ENCODE measurements at places on chromosomes 12 and 14. TPM values are rescaled to one million over a fixed set of nuclear protein-coding genes. Genes with fewer than 3 reads are reported as not detected.
A peak's percentile ranks its signal among the peaks of the same experiment; 100 is the strongest.

The TAS2R50 gene
- 0.34 TPM for total RNA-seq

The AQP2 gene
- not detected for total RNA-seq

The FUT8 gene
- 103 TPM for total RNA-seq

The PRR13 gene
- total RNA-seq = 60.9 TPM

The SETD3 gene
- 81.8 TPM for total RNA-seq

The CRADD gene
- 16.9 TPM for total RNA-seq

The ACVRL1 gene
- total RNA-seq = 1.7 TPM

The ACSS3 gene
- total RNA-seq = 7.0 TPM

The OS9 gene
- total RNA-seq = 262 TPM

The RASSF9 gene
- total RNA-seq = 0.34 TPM

The GALNT16 gene
- total RNA-seq = 1.7 TPM

The ACSM4 gene
- not detected for total RNA-seq

The DDX51 gene
- 5.2 TPM for total RNA-seq

The CEBPE gene
- not detected for total RNA-seq

The GAS2L3 gene
- 38.0 TPM for total RNA-seq

The OR10P1 gene
- total RNA-seq = not detected

The RFX4 gene
- total RNA-seq = not detected

The APOLD1 gene
- total RNA-seq = 8.4 TPM

The IFNG-AS1 gene
- not detected for total RNA-seq

The SLC7A7 gene
- 0.51 TPM for total RNA-seq

The TMEM52B gene
- total RNA-seq = 0.57 TPM

The ADAMTS20 gene
- not detected for total RNA-seq

The BRAP gene
- 27.0 TPM for total RNA-seq

The SIX6 gene
- 0.12 TPM for total RNA-seq

The BEST3 gene
- total RNA-seq = 0.29 TPM

The ACYP1 gene
- total RNA-seq = 21.8 TPM

- DNase-seq = peak; percentile 83
These were observed 28.2 kb upstream of the LRP1-AS start for GRCh38 chr12:57175428-57176138.

DNA sequence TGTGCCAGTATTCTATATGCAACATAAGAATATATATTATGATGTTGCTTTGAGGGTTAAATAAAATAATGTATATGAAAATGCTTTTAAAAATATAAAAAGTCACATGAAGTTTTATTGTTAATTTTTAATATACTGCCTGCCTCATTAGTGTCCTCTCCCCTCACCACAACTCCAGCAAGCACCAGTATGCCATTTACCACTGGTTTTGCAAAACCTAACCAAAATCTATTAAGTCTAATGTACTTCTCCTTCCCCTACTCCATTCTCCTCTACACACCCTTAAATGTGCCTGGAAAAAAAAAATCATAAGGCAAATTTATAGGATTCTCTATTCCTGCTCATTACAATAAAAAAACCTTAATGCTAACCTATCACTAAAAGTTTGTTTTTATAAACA lies 24.0 kb upstream of the GNG2 start:
- DNase-seq = no peak

- DNase-seq = no peak
These were observed 62.6 kb upstream of the BICD1 start for GRCh38 chr12:32043928-32044549.

DNA sequence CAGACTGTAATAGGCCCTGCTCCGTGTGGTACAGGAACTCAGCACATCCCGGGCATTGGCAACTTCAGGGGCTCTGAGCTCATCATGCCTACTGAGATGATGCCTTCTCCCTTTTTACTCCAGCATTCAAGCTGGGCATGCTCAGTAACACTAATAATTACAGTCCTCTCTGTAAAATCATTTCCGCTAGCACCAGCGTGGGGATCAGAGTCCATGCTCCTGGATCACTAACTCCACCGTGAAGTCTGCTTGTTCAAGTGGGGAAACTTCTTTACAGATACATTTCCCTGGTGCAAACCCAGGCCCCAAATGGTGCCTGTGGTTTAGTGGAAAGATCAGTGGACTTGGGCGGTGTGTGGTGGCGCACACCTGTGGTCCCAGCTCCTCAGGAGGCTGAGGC lies 16.7 kb downstream of the CLSTN3 start:
- no peak for DNase-seq

- no peak for DNase-seq
These were observed 386.0 kb downstream of the DAD1 start for GRCh38 chr14:22203036-22203435.

DNA sequence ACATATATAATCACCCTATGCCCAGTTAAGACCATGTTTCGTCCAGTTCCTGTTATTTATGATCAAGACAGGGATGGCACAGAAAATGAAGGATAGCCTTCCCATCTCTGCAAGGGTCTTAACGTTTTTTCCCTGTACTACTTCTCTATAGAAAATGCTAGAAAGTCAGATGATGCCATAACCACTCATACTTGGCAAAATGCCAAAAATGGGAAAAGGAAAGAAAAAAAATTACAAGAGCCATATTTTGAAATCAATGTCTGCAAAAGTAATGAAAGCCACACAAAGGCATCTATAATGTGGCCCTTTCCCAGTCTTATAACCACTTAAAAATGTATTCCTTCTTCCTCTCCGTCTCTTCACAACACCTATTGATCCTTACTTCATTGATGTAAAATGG lies 1.8 kb upstream of the MYL6B start:
- no peak for DNase-seq

DNA sequence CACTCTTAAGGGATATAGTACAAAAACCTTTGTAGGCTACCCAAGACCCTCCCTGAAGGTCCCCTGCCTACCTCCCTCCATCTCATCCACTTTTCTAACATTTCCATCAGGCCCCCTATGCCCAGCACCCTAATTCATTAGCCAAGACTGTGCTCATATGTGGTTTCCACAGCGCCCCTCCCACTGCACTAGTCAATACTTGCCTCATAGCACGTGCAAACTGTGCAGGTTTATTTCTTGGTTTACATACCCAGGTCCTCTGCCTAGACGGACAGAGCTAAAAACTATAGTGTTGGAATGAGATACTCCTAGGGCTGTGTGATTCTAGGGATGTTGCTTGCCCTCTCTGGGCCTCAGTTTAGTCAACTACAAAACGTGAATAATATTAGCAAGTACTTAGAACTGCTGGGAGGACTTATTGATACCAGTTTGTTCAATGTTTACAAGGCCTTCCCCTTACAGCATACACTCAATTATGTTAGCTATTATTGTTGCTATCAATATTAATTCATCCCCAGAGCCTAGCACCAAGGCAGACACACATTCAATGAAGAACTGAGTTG lies 50.4 kb downstream of the NUAK1 start:
- no peak for DNase-seq

GRCh38 chr12:128916425-128916824 lies 63.1 kb downstream of the GLT1D1 start:
- no peak for DNase-seq

DNA sequence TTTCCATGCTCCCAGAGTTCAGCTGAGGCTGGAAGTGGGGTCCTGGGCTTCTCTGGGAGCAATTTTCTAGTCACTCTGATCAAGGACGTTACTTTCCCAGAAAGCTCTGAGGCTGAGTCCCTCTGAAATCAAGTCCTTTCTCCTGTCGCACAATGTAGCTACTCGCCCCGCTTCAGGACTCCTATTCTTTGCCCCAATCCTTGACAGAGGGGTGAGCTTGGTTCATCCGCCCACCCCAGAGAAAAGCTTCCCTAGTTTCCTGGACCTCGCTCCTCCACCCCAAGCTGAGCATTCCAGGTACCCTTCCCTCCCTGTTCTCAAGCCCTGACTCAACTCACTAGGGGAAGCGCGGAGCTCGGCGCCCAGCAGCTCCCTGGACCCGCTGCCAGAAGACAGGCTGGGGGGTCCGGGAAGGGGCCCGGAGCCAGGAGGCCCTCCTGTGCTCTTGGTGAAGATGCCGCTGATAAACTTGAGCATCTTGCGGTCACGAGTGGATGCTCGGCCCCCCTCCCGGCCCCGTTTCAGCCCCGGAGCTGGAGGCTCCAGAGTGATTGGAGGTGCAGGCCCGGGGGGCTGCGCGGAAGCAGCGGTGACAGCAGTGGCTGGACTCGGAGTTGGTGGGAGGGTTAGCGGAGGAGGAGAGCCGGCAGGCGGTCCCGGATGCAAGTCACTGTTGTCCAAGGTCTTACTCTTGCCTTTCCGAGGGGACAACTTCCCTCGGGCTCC lies 1.6 kb downstream of the AGAP2 start:
- DNase-seq = no peak

GRCh38 chr14:75452900-75453816 lies 25.3 kb downstream of the JDP2 start:
- DNase-seq = peak; percentile 19

- DNase-seq = peak; percentile 99
These were observed 123.3 kb downstream of the KCNA5 start for GRCh38 chr12:5166976-5167375.

- DNase-seq = no peak
These were observed 17.2 kb upstream of the SINHCAF start for GRCh38 chr12:31343139-31343538.

DNA sequence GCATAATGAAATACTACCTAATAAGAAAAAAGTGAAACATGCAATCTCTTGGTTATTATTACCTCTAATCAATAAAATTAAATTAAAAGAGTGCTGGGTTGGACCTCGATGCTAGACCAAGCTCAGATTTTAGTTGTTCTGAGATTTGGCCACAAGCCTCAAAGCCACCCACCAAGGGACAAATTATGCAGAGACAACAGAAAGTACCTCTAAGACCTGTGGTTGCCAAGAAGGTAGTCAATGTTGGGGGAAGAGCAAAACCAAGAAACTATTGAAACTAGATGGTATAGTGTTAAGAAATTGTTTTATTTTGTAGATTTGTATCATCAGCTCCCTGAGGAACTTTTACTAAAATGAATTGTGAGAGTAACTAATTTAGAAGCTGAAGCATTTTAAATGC lies 43.8 kb upstream of the ARID2 start:
- no peak for DNase-seq

DNA sequence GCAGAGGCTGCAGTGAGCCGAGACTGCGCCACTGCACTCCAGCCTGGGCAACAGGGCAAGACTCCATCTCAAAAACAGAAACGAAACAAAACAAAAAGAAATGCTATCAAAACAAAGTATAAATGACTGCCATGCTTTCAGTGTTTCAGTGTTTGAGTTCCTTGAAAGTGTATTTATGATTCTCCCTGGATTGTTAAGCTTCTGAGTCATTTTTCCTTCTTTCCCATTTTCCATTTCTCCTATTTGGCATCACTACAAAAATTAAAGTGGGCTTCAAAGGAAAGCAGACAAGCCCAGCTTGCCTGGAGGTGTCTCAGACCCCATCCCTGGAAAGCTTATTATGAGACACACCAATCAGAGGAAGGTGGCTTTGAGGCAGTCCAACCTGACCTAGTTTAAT lies 35.1 kb downstream of the NIN start:
- no peak for DNase-seq

- no peak for DNase-seq
These were observed 79.4 kb downstream of the ST8SIA1 start for GRCh38 chr12:22255097-22255496.

DNA sequence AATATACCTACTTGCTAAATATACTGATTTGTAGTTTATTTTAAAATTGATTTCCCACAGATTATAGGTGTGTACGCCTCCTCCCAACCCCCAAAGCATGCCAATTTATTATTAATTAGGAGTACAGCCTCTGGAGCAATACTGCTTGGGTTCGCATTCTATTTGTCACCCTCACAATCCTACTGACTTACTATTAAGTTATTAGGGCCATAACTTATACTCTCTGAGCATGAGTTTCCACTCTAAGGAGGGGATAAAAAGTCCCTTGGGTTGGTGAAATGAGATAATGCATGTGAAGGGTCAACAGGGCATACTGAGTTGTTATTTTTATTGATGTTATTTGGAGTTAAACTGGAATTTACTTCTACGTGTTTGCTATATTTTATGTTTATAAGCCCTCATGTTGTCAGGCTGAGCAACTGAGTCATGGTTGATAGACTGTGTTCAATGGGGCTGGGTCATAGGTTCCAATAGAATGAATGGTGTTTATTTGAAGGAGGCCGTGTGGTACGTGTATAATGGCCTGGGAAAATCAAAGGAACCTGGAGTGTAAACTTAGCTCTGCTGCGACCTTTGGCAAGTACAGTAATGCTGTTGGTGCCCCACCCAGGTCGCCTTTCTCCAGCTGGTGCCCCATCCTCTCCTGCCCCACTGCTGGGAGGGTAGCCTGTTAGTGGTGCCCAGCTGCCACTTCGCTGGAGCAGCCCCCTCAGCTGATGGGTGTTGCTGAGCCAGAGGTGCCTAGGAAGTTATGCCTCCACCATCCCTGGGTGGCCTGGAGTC lies 99.3 kb upstream of the PTPRB start:
- DNase-seq = no peak

DNA sequence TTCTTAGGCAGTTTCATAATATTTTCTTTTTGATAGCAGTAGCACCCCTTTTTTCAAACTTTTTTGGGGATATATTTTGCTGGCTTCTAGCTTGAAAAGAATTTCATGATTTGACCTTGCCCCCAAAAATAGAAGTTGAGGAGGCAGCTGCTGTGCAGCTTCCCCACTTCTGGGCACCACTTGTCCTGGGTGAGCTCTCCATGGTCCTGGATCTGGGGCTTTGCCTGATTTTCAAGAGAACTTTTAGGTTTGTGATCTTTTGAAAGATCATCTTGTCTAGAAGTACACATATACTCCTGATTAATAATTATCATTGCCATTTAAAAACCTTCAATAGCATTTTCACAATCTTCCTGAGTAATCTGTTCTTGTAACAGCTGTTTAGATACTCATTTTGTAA lies 271.6 kb downstream of the NPAS3 start:
- DNase-seq = peak; percentile 20

DNA sequence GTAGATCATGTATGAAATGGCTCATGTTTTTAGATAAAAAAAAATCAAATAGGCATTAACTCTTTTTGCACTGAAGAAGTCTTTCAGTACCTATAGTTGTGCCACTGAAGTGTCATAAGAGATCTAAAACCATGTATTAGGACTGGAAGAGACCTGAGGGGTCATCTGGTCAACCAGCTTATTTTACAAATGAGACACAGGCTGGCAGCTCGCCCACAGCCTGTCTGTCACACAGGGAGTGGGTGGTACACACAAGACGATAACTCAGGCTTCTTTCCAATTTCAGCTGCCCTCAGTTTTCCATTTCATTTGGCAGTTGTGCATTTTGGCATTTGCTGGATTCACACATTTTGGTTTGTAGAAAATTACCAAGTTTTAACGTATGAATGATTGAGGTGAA lies 34.7 kb downstream of the C12orf75 start:
- no peak for DNase-seq

Data from Daoy (cell line).